ENCODE measurements at places on chromosomes 1 and 21. TPM values are rescaled to one million over a fixed set of nuclear protein-coding genes. Genes with fewer than 3 reads are reported as not detected.

The CR1 gene
- total RNA-seq = not detected

The CFHR3 gene
- 0.14 TPM for total RNA-seq

The TMEM35B gene
- total RNA-seq = 15.5 TPM

The NAXE gene
- 167 TPM for total RNA-seq

The ARHGEF19 gene
- 5.7 TPM for total RNA-seq

The OPRD1 gene
- 0.01 TPM for total RNA-seq

The SLC44A3 gene
- total RNA-seq = 2.4 TPM

The HHAT gene
- 1.5 TPM for total RNA-seq

The F13B gene
- total RNA-seq = not detected

The NTNG1 gene
- total RNA-seq = not detected

The STIL gene
- 10.6 TPM for total RNA-seq

The LEMD1 gene
- total RNA-seq = not detected

The PAPPA2 gene
- total RNA-seq = not detected

The CYP4Z1 gene
- not detected for total RNA-seq

The COL9A2 gene
- 0.56 TPM for total RNA-seq

The HFM1 gene
- 0.06 TPM for total RNA-seq

The F3 gene
- total RNA-seq = 5.8 TPM

The PPP1R8 gene
- 33.0 TPM for total RNA-seq

The USH2A gene
- total RNA-seq = not detected

The WDR64 gene
- not detected for total RNA-seq

The C1orf87 gene
- total RNA-seq = not detected

The AKNAD1 gene
- total RNA-seq = 1.6 TPM

The PDE4B gene
- 7.8 TPM for total RNA-seq

The BTBD8 gene
- 0.58 TPM for total RNA-seq

The ADORA1 gene
- 0.50 TPM for total RNA-seq

Measured in A549 treated with Mapracorat at 1 μM for 4 hours (cell line).